ENCODE measurements at places on chromosomes 1 and 21.

GRCh38 chr1:7301664-7301981, 469.5 kb upstream of the VAMP3 start:
- peak; percentile 42 for DNase-seq

DNA sequence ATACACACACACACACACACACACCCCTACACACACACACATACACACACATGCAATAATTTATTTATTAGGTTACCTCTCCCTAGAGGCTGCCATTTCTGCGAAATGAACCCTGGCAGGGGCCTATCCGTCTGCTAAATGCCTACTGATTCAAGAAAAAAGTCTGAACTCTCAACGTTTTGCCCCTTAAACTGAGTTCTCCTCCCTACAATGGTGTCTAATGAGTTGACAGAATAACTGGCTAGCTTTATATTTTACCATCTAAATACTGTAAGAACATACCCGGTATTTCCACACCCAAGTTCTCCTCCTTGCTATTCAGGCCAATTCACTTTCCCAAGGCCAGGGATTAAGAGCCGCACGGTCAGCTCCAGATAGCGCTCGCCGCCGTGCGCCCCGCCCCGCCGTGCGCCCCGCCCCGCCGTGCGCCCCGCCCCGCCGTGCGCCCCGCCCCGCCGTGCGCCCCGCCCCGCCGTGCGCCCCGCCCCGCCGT, 339 bp upstream of the RNPC3 start:
- DNase-seq = no peak

- no peak for DNase-seq
Measured at GRCh38 chr21:42981862-42982261, 7.5 kb downstream of the PKNOX1 start.

DNA sequence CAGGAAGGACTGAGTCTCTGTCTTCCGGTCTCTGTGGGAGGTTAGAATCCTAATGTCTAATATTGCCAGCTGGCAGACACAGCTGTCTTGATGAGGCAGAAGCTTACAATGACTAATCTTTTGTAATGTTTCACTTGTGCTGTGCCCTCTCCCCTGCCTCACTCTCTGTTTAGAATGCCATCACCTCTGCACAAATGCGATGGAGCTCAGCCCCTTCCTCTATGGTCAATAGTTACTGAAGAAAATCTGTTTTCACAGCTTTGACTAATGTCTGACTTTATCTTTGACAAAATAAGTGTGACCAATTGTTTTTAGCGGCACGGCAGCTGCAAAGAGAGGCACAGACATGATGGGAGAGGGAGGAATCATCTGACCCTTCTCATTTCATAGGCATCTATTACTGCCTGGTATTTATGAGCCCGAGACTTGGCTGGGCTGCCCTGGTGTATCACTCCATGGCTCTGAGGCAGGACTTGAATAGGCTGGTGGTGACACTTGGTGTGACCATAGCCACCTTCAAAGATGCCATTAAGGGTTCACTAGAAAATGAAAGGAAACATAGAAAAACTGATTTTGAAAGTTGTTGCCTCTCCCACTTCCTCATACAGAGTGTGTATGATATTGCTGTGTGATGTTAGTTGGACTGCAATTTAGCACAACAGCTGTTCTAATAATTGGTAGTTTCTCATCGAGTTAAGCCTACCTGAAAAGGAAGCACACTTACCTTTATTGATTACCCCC, 163.2 kb upstream of the NBPF11 start:
- DNase-seq = no peak

DNA sequence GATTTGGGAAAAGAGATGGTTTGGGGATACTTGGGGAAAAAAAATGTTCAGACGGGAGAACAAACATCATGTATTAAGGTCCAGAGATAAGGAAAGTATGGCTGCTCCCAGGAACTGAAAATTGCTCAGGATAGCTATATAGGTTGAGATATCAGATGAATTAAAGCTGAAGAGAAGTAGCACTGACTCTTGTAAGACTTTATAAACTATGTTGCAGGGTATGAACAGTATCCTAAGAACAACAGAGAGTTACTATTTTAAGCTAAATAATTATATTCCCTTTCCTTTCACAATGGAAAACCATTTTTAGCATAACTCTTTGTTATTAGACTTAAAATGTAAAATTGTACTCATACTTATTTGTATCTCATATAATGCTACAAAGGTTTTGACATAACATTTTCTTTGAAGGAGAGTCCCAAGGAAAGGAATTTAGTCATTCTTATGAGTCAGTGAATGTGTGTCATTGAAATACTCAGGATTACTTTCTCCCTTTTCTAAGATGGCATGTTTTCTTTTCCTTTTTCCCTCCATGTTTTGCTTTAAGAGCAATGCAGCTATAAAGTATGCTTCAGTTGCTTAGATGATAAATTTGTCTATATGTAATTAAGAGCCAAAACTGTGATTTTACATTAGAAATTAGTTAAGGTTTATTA, 139.4 kb upstream of the KIAA1614 start:
- no peak for DNase-seq

DNA sequence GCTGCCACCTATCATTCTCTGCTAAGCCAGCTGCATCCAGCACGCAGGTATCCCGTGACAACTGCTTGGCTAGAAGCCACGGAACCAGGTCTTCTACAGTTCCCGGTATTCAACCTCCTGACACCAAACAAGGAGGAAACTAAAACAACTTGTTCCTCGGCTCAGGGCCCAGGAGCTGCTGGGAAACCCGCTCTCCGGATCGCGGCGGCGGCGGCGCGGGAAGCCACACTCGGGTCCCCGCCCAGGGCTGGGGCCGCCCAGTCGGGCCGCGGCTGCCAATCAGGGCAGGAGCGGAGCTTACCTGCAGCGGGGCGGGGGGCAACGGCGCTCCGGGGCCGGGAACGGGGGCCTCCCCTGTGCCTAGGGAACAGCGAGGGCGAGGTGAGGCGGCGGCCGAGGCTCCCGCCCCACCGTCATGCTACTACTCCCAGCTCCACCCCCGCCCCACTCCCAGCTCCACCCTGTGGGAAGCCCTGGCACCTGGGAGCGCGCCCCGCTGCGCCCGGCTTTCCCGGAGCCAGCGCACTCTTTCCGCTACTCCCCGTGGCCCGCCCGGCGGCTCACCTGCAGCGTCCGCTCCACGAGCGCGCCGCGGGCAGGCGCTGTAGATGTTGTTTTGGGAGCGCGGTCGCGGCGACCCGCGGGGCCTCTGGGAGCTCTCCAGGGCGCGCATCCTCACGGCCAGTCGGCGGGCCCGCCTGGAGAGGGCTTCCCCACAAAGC, 12.1 kb downstream of the IL24 start:
- peak; percentile 79 for DNase-seq

GRCh38 chr1:114671011-114671938, 1.4 kb upstream of the DENND2C start:
- no peak for DNase-seq

DNA sequence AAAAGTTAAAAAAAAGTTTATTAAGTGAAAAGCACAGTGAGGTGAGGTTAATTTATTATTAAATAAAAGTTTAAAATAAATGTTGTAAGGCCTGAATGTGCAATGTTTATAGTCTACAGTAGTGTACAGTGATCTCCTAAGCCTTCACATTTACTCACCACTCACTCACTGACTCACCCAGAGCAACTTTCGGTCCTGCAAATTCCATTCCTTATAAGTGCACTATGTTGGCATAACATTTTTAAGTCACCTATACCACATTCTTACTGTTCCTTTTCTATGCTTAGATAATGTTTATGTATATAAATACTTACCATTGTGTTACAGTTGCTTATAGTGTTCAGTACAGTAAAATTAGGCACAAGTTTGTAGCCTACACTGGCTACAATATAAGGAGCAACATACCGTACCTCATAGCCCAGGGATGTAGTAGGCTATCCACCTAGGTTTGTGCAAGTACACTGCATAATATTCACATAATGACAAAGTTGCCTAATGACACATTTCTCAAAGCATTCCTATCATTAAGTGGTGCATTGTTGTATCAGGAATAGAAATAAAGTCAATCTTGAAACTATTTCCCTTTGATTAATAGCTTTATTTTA, 426.5 kb upstream of the BRINP3 start:
- DNase-seq = no peak

GRCh38 chr1:57637155-57637554, 213.3 kb upstream of the DAB1 start:
- no peak for DNase-seq

DNA sequence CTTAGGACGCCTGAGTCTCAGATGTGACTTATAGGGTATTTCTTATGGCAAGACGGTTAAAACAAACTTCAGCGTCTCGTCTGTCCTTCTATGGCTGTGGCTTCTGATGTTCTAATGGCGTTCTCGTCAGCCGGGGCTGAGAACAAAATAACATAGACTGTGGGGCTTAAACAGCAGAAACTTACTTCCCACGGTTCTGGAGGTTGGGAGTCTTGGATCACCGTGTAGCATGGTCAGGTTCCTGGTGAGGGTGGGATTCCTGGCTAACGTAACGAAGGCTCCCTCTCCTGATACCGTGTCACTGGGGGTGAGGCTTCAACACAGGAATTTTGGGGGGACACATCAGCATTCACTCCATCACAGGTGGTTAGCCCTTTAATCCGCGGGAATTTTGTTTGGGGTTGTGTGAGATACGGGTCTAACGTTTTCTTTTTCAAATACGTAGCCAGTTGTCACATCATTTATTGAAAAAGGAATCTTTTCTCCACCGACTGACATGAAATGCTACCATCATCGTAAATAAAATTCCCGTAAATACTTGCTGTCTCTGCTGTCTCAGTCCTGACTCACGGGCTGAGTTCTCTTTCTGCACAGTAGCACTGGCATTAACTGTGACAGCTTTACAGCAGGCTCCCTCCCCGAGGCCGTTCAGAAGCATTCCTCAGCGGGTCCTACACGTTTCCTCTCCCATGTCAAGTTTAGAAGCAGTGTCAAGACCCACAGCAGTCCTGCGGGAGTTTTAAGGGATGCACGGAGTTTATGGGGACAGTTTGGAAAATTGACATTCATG, 8.1 kb upstream of the POFUT2 start:
- peak; percentile 59 for DNase-seq

DNA sequence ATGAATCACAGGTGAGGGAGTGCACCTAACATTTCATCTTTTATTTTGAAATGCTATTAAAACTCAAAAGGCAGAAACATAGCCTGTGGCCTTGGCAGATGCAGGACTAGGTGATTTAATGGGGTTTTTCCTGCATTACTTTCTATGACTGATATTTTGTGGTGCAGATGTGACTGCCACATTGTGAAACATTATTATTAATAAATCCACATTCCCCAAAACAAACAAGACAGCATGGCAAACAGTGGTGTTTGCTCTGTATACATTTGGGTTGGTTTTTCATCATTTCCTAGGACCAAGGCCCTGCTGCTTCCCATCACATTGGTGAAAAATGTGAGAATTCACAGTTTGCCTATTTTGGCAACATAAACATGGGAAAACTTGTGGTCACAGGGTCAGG, 247.6 kb upstream of the SGIP1 start:
- no peak for DNase-seq

GRCh38 chr1:3052501-3052900, 16.5 kb upstream of the PRDM16 start:
- peak; percentile 58 for DNase-seq

DNA sequence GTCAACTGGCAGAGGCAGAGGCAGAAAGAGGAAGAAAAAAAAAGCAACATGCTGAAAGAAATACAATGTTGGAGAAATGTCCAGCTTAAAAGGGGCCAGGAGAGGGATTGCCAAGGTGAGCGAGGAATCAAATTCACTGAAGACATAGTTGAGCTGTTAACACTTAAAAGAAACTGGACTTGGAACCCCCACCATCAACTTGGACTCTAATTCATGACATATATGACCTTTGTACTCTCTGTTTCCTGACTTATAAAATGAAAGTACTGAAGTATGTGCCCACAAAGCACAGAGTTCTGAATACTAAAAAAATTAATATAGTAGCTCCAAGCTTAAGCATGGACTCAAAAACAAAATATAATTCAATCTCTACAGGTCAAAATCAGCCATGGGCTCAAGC, 16.1 kb downstream of the PRR9 start:
- no peak for DNase-seq

DNA sequence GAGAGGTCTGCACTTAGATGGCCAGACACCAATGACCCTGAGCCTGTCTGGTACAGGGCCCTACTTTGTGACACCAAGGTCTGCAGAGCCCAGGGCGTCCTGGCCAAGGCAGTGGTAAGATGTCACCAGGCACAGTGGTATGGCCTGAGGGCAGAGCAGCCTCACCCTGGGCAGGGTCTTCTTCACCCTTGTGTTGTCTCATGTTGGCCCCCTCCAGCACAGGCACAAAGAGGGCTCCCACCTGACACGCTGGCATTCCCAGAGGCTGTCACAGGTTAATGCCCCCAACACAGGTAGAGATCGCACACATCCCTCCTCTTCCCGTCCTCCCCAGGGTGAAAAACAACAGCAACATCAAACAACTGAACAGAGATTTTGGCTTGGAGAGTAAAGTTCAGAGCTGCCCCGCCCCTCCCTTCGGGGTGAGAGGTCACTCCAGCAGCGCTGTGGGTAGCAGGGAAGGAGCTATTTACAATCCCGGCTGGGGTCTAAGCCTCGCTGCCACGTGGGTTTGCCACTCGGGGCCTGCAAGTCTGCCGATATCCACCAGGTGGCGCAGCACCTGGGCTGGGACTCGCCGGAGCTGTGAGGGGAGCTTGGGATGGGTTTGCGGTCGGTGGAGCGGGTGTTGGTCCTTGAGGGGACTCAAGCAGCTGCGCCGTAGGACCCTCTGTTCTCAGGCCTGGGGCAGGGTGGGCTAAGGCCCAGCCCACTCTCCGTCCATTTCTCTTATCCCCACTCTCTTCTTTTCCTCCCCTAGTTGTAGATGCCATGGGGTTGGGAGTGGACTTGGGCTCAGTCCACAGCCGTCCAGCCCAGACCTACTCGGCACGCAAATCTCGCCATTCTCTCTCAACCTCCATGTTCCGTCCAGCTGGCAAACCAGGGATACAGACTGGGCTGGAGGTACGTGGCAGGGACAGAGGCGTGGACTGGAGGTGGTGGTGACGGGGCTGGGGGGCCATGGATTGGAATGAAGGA, 12.7 kb downstream of the EFNA3 start:
- DNase-seq = peak; percentile 91

GRCh38 chr21:28811860-28812259, 180.8 kb downstream of the LTN1 start:
- no peak for DNase-seq

- DNase-seq = no peak
Measured at GRCh38 chr1:172121081-172121717, 279.9 kb downstream of the DNM3 start.

DNA sequence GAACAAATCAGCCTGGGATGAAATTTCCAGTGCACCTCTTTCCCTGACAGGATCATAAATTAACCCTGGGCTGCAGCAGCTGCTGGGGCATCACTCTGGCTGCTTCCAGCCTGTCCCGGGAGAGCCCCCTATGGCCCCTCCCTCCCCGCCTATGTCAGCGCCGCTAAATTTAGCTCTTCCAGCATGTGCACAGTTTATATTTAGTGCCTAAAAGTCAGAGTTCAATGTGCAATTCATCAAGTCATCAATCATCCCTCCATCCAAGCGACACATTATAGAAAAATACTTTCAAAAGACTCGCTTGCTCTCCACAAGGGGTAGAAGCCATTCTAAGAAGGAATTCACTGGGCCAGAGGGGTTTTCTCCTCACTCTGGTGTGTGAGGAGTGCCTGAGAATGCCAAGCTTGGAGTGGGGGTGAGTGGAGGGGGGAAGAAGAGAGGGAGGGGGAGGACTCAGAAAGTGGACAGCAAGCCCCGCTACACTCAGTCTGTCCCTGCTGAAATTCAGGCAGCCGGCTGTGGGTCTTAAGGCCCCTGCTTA, 37.4 kb downstream of the XCL1 start:
- DNase-seq = no peak

- no peak for DNase-seq
Measured at GRCh38 chr1:162144853-162145252, 75.4 kb downstream of the NOS1AP start.
